ENCODE measurements at places on chromosomes 2 and 18.

DNA sequence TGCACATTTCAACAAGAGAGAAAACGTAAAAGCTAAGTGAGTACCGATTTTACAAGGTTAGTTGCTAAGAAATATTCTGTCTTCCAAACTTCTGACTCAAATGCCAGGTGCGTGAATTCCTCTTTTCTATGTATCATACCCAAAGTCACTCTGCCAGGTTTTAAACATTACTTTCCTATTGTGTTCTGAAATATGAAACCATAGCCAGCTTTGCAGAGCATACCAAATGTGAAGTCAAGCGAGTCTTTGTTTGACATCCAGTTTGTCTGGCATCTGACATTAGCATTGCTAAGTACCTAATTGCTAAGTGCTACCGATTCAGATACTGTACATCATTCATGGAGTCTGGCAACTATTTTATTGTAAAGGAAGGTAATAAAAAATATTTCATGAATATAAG, 321.9 kb upstream of the GALNT5 start:
- DNase-seq = no peak

GRCh38 chr2:133906926-133907325, 338.7 kb upstream of the NCKAP5 start:
- no peak for DNase-seq

- DNase-seq = no peak
Observed at GRCh38 chr2:238527565-238527964, 100.8 kb downstream of the ASB1 start.

GRCh38 chr18:63236921-63237846, 82.4 kb downstream of the BCL2 start:
- DNase-seq = no peak

GRCh38 chr2:5290900-5291546, 401.2 kb upstream of the SOX11 start:
- no peak for DNase-seq
